ENCODE measurements at places on chromosomes 1 and 21.
A peak's percentile ranks its signal among the peaks of the same experiment; 100 is the strongest.

DNA sequence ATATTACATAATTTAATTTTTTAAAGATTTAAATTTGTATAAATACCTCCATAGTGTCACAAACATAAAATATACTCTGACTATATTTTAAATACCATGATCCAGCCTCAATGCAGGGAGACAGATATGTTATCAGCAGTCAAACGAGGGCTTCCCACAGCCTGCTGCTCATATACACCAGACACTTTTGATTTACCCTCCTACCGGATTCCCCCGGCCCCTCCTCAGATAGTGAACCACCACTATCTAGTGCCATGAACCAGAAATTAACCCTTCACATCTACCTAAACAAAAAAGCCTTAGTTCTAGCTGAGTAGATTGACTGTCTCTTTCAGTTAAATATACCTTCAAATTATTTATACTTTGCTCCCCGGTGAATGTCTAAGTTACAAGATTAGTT, 52.4 kb upstream of the C1orf53 start:
- no peak for DNase-seq

- no peak for DNase-seq
Observed at GRCh38 chr1:12010746-12011570, 8.3 kb upstream of the MIIP start.

DNA sequence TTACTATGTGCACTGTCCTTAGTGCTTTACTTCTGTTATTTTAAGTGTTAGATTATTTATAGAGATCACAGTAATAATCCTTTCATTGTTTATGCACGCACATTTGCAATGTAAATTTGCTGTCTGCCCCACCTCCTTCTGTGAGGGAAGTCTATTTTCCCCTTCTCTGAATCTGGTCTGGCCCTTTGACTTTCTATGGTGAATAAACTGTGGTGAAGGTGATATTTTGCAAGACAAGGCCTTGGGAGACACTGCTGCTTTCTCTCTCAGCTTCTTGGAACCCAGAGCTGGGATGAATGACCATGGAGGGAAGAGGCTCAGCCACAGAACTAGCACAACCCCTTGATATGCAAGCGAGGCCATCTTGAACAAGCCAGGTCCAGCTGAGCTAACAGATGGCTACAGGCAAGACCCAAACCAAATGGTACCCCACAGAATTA, 156.3 kb downstream of the ST6GALNAC3 start:
- DNase-seq = no peak

DNA sequence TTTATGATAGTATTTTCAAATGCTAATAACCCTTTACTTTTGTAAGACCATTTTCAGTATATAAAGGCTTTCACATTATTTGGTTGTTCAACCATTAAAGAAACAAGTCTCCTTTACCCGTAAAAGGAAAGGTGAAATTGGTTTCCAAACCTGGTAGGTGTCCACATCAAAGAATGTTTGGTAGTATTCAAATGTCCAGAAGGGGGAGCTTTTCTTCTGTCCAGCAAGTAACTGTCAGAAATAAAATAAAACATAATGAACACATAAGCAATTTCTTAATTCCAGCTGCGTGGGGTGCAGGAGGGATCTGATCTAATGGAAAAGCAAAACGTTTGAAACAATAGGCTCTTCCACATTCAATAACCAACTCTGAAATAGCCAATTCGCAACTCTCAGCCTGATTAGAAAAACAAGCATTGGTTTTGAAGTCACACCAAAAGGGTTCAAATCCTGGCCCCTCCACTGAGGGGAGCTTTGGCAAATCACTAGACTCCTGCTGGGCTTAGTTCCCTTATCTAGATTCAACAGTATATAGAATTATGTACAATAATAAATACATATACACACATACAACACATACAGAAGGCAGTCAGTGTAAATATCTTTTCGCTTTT, 11.0 kb downstream of the YIPF1 start:
- DNase-seq = no peak

DNA sequence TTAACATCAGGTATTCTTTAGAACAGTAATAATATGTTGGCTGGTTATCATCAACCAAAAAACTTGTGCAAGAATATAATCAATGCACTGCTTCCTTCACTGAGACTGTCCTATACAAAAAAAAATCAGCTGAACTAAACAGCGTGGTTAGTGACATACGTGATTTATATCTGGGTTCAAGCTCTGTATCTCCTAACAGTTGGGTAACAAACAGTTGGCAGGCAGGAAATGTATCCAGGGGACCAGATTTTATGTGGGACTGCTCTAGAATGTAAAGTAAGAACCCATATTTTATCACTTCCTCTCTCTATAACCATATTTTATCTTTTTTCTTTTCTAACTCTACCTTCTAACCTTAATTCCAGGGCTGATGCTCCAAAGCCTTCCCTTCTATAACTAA, 8.0 kb downstream of the ACBD6 start:
- no peak for DNase-seq

- no peak for DNase-seq
Observed at GRCh38 chr1:83545066-83545862, 453.7 kb downstream of the TTLL7 start.

- DNase-seq = no peak
Observed at GRCh38 chr1:71196685-71197084, 115.8 kb upstream of the ZRANB2 start.

- DNase-seq = no peak
Observed at GRCh38 chr1:194102607-194103006, 916.2 kb upstream of the B3GALT2 start.

DNA sequence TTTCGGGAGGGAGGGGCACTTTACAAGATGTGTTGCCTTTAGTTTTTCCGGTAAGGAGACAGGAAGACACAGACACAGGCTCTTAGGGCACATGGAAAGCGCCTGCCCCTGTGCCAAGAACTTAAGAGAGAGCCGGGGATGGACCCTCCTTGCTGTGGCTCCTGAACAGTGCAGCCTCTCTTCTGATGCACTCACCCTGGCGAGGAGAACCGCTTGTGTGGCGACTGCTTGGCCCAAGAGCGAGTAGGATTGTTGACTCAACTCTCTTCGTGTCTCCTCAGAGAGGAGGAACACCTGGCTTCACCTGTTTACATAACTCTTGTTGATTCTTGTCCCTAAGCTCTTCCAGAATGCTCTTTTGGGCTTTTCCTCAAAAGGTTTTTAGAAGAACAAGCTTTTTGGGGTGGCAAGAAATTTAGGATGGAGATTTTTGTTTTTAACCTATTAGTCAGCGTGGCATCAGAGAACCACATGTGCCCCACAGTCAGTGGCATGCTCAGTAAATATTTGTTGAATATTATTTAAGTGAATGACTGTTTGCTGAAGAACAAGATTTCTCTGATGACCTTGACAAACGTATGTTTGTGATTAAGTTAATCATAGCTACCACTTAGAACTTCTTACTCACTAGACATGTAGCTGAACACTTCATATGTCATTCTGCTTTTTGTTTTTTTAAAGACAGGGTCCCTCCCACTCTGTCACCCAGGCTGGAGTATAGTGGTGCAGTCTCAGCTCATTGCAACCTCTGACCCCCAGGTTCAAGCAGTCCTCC, 60.6 kb downstream of the NFIA start:
- no peak for DNase-seq

- no peak for DNase-seq
Observed at GRCh38 chr1:41917835-41918449, 780 bp downstream of the HIVEP3 start.

GRCh38 chr1:184820218-184820750, 65.6 kb upstream of the EDEM3 start:
- no peak for DNase-seq

DNA sequence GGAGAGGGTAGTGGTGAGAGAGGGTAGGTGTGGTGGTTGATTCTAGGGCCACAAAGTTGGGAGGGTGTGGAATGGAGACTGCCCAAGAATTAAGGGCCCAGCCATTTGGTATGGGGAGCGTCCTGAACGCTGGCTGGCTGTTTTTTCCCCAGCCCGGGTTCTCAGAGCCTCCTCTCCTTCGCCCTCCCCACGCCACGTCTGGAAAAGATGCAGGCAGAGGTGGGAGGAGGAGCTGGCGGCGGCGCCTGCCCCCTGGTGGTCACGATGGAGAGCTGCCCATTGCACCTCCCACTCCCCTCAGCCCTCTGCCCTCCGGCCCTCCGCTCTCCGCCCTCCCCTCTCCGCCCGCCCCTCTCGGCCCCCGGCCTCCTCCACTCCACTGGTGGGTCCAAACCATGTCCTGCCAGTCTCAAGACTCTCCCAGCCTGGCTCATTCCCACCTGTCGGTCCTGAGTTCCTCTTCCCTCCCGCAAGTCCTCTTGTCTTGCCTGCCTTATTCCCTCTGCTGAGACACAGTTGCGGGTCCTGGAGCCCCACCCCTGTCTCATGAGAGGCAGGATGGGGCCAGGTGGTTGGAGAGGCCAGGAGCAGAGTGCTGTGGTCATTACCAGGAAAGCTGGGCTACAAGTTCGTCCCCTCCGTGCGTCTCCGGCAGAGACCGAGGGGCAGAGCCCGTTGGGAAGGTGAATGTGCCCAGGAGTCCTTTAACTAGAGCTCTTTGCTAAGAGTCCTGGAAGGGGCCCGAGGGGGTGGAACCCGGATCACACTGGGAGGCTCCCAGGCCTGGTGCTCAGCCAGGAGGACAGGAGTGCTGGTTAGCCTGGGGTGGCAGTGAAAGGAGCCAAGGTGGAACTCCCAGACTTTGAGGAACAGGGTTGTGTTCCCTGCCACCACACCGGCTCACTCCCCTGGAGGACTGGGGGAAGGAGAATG, 22.6 kb downstream of the ETNK2 start:
- DNase-seq = peak; percentile 92

- DNase-seq = no peak
Observed at GRCh38 chr1:117335376-117336086, 31.7 kb upstream of the MAN1A2 start.

DNA sequence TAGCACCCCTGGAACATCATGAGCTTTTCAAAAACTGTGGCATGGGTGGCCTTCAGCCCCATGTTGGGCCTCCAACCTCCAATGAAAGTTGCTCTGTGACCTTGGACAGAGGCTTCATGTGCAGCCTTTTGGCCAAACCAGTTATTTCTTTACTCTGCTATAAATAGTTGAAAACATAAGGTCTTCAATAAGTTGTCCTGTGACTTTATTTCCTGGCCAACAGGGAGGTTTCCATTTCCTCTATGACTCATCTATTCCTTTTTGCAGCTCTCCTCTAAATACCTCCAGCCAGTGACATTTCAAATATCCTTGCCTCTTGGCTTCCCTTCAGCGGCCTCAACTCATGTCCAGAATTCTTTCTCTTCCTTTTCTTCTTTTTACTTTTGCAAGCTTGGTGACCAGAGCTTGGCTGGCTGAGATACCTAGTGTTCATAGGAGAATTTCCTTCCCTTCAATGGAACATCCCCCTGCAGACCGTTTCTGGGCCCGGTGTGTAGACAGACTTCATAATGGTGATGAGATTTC, 22.7 kb upstream of the TRIM67 start:
- DNase-seq = no peak

DNA sequence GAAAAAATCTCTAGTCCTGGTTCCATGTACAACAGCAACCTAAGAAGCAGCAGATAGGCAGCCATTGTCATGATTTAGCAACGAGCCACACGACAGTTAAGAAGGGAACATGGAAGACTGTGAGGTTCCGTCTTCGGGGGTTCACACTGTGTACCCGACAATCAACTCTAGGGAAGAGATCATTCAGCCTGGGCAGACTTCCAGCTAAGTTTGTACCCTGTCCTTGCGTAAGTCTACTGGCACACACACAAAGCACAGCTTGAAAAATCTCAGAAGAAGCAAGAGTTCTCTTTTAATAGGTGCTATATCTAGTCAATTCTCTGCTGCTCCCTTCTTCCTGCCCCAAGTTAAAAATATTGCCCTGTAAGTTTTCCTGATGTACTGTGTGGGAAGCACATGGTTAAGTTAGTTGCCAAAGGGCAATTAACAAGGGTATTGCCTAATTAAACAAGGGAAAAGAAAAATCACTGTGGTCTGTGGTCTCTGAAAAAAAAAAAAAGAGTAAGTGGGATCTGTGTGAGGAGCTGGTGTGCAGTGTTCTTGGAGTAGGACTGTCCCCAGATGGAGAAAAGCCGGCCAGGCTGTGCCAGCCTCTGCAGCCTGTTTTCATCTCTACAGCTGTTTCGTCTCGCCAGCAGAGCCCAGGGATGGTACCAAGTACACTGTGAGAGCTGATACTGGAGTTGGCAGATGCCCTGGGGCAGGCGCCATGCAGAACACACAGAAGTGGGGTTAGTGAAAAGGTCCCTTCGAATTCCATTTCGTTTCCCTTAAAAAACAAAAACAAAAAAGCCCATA, 6.4 kb upstream of the MYBPHL start:
- DNase-seq = no peak

DNA sequence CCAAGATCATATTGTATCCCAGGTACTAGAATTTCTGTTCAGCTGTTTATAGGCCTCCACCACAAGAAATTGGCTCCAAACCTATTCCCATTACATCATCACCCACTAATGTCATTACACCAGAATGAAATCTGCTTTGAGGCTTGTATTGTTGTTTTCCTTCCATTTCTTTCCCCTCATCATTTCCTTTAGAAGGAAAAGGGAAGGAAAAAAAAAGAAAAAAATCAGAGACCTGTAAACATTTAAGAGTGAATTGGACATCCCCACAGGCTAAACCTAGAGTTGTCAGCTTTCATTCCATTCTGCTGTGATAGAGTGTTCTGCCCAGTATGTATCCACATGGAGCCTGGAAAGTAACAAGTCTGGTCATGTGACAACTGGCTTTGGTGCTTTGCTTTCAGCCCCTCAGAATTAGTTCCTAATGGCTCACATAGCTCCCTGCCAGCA, 44.6 kb downstream of the NFYC start:
- no peak for DNase-seq

DNA sequence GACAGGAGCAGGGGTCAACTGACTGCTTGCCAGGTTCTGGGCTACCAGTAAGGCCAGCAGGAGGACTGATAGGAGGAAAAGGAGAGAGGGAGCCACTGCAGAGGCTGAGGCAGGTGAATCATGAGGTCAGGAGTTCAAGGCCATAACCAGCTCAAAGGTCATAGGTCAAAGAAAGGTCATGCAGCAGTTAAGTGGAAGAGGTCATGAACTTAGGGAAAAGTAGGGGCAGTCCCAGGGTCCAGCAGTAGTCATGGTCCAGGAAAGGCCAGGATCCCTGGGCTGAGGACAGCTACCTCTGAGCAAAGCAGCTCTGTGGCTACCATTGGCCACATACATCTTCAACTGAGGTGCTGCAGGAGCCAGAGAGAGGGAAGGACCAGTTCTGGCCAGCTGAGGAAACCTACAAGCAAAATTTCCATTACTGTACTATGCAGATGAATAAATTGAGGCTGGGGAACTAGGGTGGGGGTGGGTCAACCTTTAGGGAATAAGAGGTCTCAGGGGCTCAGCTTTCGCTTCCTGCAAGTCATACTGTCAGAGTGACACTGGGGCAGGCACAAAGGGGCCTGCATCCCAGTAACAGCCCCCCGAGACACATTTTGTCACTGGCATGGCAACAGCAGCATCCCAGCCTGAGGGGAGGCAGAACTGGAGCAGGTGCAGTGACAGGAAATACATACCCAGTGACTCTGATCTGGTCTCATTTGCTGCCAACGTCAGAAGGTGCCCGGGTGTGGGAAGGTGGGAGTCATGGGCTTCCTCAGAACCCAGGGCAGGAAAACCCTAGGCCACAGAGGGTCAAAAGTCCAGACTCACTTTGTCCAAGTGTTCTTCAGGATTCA, 5.2 kb upstream of the INPP5B start:
- no peak for DNase-seq

- no peak for DNase-seq
Observed at GRCh38 chr1:227766015-227766634, 30.9 kb downstream of the SNAP47 start.

GRCh38 chr1:116476321-116476720, 94.5 kb downstream of the CD58 start:
- no peak for DNase-seq

GRCh38 chr1:153790966-153791647, 15.9 kb downstream of the SLC27A3 start:
- no peak for DNase-seq

GRCh38 chr21:44742418-44743153, 31.2 kb upstream of the TSPEAR start:
- DNase-seq = no peak

- DNase-seq = no peak
Observed at GRCh38 chr1:43057567-43057966, 98.9 kb upstream of the SLC2A1 start.
